ENCODE measurements at places on chromosomes 5 and 9. TPM values are rescaled to one million over a fixed set of nuclear protein-coding genes. Genes with fewer than 3 reads are reported as not detected.

The ADCY2 gene
- polyA plus RNA-seq: not detected

The PIP5K1B gene
- 0.05 TPM for polyA plus RNA-seq

The SGTB gene
- polyA plus RNA-seq: 4.5 TPM

The BTNL3 gene
- not detected for polyA plus RNA-seq

The PCDHB6 gene
- 0.05 TPM for polyA plus RNA-seq

All from keratinocyte (primary cell).